ENCODE measurements at places on chromosomes 3 and 15.

GRCh38 chr3:158801201-158801600 lies 653 bp upstream of the MFSD1 start:
- no peak for DNase-seq

GRCh38 chr3:150023239-150023636 lies 52.5 kb upstream of the PFN2 start:
- DNase-seq, result no peak

GRCh38 chr15:48842501-48842900 lies 31.6 kb upstream of the CEP152 start:
- no peak for DNase-seq

DNA sequence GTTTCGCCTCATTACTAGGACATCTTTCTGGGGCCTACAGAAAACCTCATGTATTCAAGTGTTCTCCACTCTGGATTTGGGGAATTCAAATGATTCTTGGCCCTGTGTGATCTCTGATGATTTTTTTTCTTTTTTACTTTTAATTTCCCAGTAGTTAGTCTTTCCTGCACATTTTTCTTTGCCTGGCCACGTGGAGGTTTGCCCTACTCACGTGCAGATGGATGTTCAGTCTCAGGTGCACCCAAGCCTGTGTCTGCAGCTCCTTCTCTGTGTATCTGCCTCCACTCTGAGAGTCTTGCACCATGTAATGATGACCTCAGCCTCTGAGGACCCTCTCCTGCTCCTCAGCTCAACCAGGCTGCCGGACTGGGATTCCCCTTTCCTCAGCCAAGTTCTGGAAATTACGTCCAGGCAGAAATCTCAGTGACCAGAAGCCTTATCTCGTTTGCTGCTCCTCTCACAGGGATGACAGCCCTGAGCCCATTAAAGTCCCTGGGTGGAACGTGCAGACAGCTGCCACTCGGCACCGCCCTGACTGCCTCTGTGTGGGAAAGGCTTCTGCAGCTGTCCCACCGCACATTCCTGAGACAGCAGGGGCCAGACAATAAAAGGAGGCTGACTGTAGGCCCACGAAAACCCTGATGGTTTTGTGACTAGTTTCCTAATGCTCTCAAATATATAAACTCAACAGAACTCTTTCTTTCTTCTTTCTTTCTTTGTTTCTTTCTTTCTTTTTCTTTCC lies 31.4 kb upstream of the GABRB3 start:
- DNase-seq, result no peak

GRCh38 chr3:127036209-127037020 lies 53.5 kb downstream of the PLXNA1 start:
- no peak for DNase-seq

DNA sequence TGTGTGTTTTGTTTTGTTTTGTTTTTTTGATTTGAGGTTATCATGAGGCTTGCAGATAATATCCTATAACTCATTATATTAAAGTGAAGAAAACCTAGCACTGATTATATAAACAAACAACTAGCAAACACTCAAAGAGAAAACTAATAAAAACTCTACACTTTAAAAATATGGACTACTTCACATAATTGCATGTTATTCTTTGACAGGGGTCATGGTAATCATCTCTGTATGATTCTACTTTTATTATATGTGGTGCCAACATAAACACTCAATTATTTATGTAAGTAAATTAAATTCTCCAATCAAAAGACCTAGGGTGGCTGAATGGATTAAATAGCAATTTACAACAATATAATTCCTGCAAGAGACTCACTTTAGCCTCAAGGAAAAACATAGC lies 44.6 kb upstream of the P3H2 start:
- no peak for DNase-seq

- peak; percentile 67 for DNase-seq
Observed at GRCh38 chr15:77107531-77108355, 36.8 kb upstream of the TSPAN3 start.

GRCh38 chr15:77118882-77119321 lies 48.0 kb upstream of the TSPAN3 start:
- peak; percentile 46 for DNase-seq

DNA sequence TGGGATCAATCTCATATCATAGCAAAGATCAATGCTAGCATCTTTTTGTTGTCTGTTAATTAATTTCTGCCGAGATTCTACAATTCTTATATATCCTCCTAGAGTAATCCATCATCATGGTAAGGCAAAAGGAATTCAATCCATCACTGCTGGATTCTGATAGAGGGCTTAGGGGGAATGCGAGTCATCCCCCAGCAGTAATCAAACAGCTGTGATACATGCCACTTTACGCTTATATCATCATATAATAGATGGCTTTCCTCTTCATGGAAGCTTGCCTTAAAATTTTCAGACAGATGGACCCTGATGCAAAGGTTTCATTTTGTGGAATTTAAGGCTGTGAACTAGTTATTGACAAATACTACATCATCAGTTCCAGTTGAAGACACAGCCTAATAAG lies 645.9 kb downstream of the CADM2 start:
- no peak for DNase-seq

GRCh38 chr3:188439080-188439479 lies 285.1 kb downstream of the LPP start:
- DNase-seq, result no peak

- DNase-seq, result peak; percentile 45
Observed at GRCh38 chr3:150743508-150743907, 19.5 kb downstream of the SIAH2 start.

GRCh38 chr15:45023659-45024225 lies 747 bp downstream of the SORD start:
- no peak for DNase-seq

- DNase-seq, result peak; percentile 64
Observed at GRCh38 chr15:75454471-75455378, 3.2 kb upstream of the SIN3A start.

DNA sequence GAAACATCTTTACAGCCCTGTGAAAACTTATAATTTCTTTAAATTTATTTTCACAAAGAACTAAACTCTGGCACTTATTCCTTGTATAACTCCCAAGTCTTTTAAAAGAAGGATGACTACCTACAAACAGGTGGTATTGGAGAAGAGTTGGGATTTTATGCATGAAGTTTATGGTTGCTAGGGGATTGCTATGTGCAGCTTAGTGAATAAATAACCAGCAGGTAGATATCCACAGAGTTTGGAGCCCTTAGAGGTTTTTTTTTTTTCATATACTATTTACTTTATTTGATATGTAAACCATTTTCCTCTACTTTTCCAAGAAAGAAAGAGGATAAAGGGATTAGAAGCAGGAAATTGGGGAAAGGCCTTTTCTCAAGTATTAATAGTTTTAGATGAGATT lies 91.5 kb downstream of the GPR156 start:
- DNase-seq, result no peak

DNA sequence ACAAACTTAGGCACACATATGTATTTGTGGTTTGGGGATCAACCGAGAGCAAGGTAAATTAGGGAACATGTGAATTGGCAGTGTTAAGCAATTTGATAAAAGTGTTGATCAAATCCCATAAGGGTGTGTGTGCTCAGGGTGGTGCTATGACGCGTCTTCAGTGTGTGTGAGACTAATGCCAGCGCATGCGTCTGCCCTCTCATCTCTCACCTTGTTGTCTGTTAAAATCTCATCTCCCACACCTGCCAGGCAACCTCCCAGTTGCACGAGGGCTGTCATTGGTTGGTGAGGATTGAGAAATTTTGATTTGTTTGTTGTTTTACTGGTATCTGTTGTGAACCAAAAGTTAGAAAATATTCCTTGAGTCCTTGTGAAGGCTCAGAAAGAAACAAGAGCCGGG lies 137.2 kb upstream of the ICE2 start:
- no peak for DNase-seq

- peak; percentile 25 for DNase-seq
Observed at GRCh38 chr3:138081371-138082084, 33.9 kb downstream of the DZIP1L start.

GRCh38 chr3:151439652-151440125 lies 21.2 kb downstream of the IGSF10 start:
- DNase-seq, result peak; percentile 49

GRCh38 chr3:25292595-25292994 lies 135.5 kb upstream of the RARB start:
- no peak for DNase-seq

DNA sequence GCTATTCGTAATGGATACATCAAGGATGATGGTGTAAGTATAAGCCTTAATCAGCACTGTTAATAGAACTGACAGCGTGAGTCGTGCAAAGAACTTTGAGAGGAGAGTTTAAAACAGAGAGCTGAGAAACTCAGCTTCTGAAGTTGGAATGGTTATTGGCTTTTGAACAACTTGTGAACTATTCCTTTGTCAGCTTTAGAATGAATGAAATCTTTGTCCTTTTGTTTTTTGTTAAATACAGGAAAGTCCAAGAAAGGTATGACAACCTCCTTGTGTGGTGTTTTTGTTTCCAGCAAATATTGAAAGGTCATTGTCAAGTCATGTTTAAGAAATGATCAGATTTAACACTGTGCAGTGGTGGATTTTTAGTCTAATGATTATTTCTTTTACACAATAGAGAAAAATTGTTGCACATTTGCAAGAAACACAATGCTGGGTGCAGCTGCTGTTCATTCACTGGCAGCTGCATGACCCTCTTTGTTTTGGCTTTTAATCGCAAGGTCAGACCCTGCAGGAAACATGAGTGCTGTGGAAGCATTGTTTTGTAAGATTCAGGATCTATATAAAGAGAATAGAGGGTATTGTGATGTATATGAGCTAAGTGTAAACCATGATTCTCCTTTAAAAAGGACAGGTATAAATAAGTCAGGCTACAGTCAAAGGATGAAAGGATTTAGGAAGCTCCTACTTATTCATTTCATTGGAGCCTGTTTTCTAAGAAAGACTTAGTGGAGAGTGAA lies 21.7 kb upstream of the ABHD10 start:
- DNase-seq, result no peak

DNA sequence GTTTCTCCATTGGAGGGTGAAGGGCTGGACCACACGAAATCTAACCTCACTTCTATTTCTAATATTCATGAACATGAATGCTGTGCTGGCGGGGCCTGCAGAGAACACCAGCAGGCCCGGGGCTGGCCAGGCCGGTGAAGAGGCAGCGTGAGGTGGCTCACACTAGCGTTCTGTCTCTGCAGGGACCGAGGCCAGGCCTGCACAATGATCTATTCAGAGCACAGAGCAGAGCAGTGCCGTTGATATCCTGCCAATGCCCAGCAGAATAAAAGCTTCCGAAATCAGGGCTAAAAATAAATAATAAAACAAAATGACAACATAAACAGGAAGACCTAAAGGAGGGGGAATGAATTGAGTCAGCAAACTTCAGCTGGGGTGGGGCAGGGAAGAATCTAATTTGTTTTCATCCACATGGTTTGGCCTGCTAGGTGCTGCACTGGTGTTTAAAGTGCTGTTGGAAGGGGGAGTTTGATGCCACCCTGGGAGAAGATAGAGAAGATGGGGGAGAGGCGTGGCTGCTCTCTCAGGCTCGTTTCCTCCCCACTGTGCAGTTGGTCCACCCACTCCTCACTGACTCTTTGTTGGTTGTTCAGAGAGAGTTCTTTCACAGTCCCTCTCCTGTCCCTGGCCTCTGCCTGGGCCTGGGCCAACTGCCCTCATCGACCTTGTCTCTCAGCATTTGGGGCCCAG lies 837.1 kb downstream of the AGBL1 start:
- no peak for DNase-seq

DNA sequence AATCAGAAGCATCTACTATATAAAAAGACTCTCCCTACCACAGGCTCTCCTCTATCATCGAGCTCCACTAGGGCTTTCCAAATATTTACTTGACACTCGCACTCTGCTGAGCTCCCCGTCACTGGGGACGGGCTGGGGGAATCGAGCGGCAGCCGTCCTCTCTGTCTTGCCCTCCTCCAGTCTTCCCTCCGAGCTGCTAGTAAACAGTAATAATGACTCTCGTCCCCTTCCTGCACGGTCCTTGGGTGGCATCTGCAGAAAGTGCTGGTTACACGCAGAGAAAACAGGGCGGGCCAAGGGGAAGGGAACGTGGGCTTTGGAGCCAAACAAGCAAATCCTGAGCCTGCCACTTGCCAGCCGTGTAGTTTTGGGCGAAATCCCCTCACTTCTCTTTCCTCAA lies 96.6 kb downstream of the LRIG1 start:
- no peak for DNase-seq

DNA sequence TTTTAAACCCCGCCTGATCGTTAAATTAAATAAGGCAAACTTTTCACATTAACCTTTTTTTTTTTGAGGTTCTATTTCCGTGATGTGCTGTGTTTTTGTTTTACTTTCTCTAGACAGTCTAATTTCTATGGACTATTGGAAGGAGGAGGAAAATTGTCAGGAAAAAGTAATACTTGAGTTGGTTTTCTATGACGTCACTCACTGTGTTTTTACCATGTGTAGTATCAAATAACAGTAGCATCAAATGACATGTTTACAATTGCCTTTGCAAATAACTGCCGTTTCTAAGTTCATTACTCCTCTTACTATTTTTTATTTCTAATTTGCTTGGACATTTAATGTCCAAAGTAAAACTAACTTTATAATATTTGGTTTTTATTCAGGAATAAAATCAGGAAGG lies 32.3 kb downstream of the MYO1E start:
- DNase-seq, result no peak

All from hepatic stellate cell (primary cell).